ENCODE measurements at places on chromosomes 11 and 22.

GRCh38 chr11:125376856-125377255 is 119.2 kb downstream of the FEZ1 start:
- DNase-seq: no peak

DNA sequence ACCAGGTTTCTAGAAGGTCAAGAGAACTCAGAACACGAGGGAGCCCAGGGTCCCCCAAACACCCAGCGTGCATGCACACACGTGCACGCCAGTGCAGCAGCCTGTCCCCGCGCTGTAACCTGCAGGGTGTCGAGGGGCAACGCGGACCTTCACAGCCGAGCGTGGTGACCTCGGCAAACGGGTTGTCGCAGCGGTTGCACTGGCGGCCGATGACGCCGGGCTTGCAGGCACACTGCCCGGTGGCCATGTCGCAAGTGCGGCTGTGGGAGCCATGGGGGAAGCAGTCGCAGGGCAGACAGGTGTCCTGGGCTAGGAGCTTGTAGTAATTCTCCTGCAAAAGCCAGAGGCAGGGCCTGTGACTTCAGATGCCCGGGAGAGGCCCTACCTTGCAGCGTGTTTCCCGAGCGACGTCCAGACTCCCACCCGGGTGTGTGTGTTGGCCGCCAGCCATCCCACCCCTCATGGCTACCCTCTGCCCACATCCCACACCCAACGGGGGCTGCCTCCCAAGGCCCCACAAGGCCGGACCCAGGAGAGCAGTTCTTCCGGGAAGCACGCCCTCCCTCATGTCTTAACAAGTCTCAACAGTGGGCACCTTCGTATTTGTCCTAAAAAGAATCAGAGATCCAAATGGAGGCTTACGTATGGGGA is 56.1 kb downstream of the TRMU start:
- DNase-seq: no peak

DNA sequence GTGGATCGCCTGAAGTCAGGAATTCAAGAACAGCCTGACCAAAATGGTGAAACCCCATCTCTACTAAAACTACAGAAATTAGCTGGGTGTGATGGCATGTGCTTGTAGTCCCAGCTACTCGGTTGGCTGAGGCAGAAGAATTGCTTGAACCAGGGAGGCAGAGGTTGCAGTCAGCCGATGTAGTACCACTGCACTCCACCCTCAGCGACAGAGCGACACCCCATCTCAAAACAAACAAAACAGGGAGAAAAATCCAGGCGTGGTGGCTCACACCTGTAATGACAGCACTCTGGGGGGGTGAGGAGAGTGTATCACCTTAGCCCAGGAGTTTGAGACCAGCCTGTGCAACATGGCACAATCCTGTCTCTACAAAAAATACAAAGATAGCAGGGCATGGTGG is 802.3 kb upstream of the ARHGAP42 start:
- no peak for DNase-seq

DNA sequence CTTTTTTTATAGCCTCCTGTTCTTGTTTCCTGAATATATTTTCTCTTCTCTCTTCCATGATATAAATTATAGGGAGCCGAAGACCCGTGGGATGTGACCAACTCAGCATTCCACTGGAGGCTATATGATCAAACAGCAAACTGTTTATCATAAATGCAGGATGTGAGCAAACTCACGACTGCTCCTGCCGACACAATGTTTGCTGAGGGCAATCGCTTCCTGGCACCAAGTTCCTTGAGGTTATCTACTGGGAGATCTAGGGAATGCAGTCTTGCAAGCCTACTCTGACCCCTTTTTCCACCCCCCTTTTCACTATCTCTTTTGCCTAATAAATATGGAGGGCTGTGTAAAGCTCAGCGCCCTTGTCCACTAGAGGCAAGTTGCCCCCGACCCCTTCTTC is 13.5 kb upstream of the PLAAT4 start:
- DNase-seq: no peak

GRCh38 chr22:50271519-50271970 is 1.4 kb upstream of the MAPK11 start:
- DNase-seq: peak; percentile 61

DNA sequence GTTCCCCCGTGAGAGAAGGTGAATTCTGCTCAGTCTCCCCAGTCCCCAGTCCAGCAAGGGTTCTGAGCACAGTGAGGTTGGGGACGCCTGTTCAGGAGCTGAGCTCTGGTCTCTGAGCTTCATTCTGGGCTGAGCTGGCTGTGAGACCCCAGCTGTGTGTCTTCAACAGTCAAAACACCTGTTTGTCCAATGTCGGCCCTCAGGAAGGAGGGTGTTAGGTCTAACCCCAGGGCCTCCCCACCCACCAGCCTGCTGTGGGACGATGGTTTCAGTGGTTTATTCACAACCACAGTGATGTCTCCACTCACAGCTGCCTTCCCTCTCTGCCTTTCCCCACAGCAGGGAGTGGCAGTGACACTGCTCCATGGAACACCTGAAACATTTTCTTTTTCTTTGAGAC is 1282.9 kb downstream of the TBC1D22A start:
- DNase-seq: peak; percentile 95

Measured in MM.1S (cell line).